ENCODE measurements at places on chromosomes 1 and 21. TPM values are rescaled to one million over a fixed set of nuclear protein-coding genes. Genes with fewer than 3 reads are reported as not detected.

VWA1 gene
- polyA plus RNA-seq: not detected

ERICH3 gene
- polyA plus RNA-seq: 11.1 TPM

CFHR4 gene
- not detected for polyA plus RNA-seq

TLCD4 gene
- 7.4 TPM for polyA plus RNA-seq

WDR64 gene
- not detected for polyA plus RNA-seq

FCRL2 gene
- polyA plus RNA-seq: not detected

PCAT6 gene
- polyA plus RNA-seq: 0.69 TPM

RIMS3 gene
- polyA plus RNA-seq: 0.28 TPM

CFHR5 gene
- polyA plus RNA-seq: not detected

MPZ gene
- not detected for polyA plus RNA-seq

MYBPH gene
- polyA plus RNA-seq: not detected

SLC9C2 gene
- polyA plus RNA-seq: not detected
